IMR-90 (cell line): ENCODE measurements at places on chromosomes 2 and 18. TPM values are rescaled to one million over a fixed set of nuclear protein-coding genes. Genes with fewer than 3 reads are reported as not detected.

The ANKRD30B gene
- not detected in 2 replicates for total RNA-seq

The RIF1 gene
- total RNA-seq: 43.9 and 53.6 TPM in 2 replicates

The SH2D6 gene
- 0.36 TPM in 1 of 2 replicates, not detected in the other for total RNA-seq

The DNAJC10 gene
- 53.2 and 120 TPM in 2 replicates for total RNA-seq

- DNase-seq: no peak
- no peak overlapping the region for H3K4me3 ChIP-seq
- H3K27me3 ChIP-seq: no peaks in the 10 kb centered on the region
- no peaks in the 10 kb centered on the region for H3K4me1 ChIP-seq
- no peaks in the 10 kb centered on the region for H3K36me3 ChIP-seq
- H3K27ac ChIP-seq: no peak overlapping the region
Measured at GRCh38 chr18:42635378-42636048, 480.0 kb downstream of the RIT2 start.

DNA sequence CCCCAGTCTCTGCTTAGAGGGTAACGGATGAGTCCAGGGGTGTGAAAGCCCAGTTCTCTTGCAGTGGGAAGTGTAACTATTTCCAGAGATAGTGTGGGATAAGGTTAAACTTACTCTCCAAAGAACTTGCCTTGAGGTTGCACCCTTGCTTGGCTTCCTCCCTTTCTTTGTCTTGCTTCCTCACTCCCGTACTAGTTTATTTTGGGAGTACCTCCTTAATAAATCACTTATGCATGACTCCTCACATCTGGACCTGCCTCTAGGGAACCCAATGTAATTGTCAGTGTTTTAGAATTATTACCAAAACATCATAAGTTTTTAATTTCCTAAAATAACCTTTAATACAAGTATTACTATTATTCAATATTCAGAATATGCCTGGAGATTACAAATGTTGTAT is 35.2 kb downstream of the CPO start:
- H3K36me3 ChIP-seq: no peaks in the 10 kb centered on the region

DNA sequence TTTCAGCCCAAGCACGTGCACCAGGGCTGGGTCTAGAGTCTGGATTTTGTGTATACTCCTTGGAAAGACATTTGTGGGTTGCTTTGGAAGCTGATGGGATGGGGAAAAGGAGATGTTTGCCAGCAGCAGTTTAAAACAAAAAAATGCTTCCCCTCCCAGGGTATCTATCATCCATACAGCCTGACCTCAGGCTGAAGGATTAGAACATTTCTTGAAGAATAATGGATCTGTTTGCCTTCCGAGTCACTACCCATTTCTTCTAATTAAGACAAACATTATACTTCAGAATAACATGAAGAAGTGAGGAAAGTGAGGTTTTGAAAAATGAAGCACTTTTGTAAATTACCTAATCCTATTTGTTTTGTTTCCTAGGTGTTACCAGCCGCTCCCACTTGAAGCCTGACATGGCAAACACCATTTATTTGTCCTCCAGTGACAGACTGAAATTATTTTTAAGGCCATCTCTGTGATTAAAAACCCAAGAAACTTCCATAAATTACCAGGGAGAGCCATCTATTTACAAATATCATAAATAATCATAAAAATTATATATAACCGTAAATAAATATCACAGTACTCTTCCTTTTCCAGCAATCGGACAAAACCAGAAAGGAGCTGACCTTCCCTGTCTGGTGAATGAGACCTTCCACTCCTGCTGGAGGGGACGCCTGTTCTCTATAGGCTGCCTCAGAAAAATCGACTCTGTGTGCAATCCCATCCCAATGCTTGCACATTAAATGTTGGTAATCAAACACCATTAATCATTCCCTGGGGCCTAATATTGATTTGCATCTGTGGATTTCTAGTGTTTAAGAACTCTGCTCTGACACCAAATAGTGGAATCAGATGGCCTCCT is 106.8 kb downstream of the C1D start:
- H3K27me3 ChIP-seq: peaks cover 25% of the 10 kb centered on the region
- no peak overlapping the region for H3K4me3 ChIP-seq
- H3K27ac ChIP-seq: no peak overlapping the region
- no peaks in the 10 kb centered on the region for H3K36me3 ChIP-seq

DNA sequence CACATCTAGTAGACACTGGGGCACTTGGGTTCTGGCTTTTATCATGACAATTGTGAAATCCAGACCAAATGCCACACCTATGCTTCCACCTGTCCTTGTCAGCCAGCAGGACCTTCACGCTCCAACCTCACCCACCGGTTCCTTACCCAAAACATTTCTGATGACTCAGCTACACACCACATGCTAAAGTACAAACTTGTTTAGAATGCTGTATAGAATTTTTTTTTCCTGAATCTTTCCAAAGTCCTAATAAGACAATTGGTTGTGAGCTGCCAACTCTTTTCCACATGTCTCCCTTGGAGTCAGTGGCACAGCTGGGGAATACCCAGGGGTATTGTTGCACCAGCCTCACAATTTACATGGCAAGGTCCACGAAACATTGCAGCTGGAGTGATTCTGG is 75.5 kb upstream of the LPIN2 start:
- H3K4me1 ChIP-seq: peaks cover 3% of the 10 kb centered on the region; the same call in 1 of the 2 replicates
- no peaks in the 10 kb centered on the region; the same call in 1 of the 2 replicates for H3K27me3 ChIP-seq
- no peak overlapping the region for H3K27ac ChIP-seq

DNA sequence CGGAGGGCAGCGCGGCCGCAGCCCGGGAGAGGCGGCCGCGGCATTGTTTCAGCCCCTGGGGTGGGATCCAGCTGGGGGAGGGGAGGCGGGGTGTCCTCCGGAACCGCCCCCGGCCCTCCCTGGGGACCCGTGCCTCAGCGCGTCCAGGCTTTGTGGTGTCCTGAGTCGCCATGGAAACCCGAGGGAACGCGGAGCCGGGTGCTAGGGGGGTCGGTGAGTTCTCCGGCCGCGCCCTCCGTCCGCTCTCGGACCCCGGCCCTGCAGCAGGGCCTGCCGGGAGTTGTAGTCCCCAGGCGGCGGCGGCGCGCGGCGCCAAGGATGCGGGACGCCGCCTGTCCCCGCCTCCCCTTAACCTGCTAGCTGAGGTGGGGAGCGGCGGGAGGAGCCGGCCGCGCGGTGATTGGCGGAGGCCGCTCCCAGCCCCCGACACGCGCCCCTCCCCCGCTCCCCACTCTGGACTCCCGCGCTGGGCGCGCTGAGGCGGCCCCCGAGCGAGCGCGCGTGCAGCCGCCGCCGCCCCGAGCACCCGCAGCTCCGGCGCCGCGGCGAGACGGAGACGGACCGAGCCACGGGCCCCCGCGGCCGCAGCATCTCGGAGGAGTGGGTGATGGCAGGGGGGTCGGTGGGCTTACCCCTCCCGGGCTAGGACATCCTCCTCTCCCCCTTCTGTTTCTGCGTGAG is at the start of gene DPYSL5:
Gene DPYSL5, plus strand, starts transcription at position 478 of the 681 bp plus-strand sequence. CDS start 50,368 bp downstream, outside the sequence.
- H3K27me3 ChIP-seq: peaks cover 81% of the 10 kb centered on the region
- H3K4me1 ChIP-seq: no peaks in the 10 kb centered on the region
- no peaks in the 10 kb centered on the region for H3K36me3 ChIP-seq
- no peak within 1 kb of the TSS for H3K27ac ChIP-seq
- no peak within 1 kb of the TSS; the same call in 1 of the 2 replicates for H3K4me3 ChIP-seq

DNA sequence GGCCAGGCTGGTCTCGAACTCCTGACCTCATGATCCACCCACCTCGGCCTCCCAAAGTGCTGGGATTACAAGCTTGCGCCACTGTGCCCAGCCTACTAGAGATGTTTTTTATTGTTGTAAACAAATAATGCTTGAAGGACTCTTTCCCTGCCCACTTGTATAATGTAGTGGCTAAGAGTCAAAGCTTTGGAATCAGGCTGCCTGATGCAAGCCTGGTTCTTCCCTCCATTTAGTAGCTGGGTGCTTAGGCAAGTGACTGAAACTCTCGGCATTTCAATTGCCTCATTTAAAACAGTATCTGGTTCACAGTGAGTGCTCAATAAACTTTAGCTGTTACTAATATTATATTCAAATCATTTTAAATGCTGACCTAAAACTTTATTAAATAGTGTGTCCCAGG is 264.0 kb upstream of the FBXO11 start:
- no peaks in the 10 kb centered on the region for H3K36me3 ChIP-seq
- no peak overlapping the region for H3K4me3 ChIP-seq
- DNase-seq: peak; percentile 69
- no peaks in the 10 kb centered on the region for H3K27me3 ChIP-seq

DNA sequence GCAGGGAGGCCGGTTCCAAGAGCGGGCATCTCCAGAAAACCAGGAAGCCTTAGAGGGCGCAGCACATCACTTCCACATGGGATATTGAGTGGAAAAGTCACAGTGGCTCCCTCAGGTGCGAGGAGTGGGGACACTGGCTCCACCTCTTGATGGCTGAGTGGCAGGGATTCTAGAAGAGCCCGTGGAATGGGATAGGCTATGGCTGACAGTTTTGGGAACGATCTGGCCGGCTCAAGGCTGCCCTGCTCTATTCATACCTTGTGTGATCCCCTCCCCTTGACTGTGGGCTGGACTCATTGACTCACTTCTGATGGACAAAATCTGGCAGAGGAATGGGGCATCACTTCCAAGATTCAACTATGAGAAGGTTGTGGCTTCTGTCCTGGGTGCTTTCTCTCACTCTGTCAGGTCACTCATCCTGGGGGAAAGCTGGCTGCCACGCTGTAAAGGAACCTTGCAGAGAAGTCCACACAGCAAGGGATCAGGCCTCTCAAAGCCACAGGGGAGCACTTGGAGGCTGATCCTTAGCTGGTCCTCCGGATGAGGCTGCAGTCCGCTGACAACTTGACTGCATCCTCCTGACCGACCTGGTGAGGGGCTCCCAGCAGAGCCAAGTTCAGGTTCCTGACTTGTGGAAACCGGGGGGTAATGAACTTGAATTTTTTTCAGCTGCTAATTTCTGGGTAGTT is 46.7 kb upstream of the HS6ST1 start:
- H3K4me3 ChIP-seq: no peak overlapping the region
- no peak overlapping the region for H3K27ac ChIP-seq
- peak; percentile 15 for DNase-seq
- H3K27me3 ChIP-seq: no peaks in the 10 kb centered on the region
- peaks cover 16% of the 10 kb centered on the region for H3K4me1 ChIP-seq
- H3K36me3 ChIP-seq: no peaks in the 10 kb centered on the region

DNA sequence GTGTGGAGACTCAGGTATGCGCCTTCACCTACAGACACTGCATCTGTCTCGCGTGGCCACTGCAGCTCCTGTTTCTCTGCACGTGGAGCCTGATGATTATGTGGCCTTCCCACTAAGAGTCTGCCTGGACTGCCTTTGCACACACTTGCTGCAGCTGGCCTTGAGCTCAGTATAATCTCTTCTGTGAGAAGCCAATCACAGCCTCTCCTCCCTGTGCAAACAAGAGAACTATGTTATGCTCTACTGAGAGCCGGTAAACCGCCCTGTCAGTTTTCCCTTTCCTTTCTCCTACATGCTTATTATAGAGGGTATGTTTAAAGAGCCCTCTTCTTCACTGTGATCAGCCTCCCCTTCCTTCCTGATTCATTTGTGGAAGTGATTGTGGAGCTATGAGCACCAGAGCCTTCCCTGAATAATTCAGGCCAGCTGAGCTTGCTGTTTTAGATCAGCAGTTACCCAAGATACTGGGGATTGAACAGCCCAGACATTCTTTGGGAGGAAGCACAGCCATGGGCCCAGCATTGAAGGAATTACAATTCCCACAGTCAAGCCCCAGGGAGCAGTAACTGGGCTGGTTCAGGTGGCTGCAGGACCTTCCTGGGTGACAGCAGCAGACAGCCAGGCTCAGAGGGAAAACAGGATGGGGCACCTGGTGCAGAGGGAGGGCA is 3.7 kb upstream of the TGFA start:
- DNase-seq: no peak
- H3K36me3 ChIP-seq: no peaks in the 10 kb centered on the region
- H3K27ac ChIP-seq: no peak overlapping the region
- H3K4me3 ChIP-seq: no peak overlapping the region
